ENCODE measurements at places on chromosomes 3 and 15.
A peak's percentile ranks its signal among the peaks of the same experiment; 100 is the strongest.

DNA sequence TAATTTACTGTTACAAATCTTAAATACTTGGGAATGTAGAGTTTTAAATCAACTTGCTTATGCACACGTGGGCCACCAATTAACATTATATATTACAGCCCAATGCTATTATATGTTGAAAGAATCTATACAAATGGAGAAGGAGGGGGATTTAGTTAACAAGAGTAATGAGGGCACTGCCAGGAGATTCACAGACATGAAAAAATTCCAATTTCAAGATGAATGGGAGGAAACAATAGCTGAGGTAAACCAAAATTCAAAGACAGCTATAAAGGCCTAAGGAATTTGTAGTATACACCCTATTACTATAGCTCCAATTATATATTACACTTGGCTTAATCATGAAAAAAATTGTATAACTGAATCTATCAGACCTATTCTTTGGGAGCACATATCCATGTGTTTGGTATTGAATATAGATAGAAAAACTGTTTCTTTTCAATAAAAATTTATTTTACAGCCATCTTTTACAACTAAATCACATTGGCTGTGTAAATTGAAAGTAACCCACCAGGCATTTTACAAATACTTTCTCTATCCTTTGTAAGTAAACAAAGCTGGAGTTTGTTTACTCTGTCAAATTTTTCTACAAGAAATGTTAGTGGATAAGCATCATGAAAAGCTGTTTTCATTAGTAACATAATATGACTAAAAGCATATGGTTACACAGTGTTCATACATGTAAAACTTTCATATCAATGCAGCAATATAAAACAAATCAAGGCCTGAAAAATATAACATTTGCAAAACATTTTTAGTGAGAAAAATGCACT is 1045.8 kb downstream of the ROBO1 start:
- DNase-seq, result no peak

DNA sequence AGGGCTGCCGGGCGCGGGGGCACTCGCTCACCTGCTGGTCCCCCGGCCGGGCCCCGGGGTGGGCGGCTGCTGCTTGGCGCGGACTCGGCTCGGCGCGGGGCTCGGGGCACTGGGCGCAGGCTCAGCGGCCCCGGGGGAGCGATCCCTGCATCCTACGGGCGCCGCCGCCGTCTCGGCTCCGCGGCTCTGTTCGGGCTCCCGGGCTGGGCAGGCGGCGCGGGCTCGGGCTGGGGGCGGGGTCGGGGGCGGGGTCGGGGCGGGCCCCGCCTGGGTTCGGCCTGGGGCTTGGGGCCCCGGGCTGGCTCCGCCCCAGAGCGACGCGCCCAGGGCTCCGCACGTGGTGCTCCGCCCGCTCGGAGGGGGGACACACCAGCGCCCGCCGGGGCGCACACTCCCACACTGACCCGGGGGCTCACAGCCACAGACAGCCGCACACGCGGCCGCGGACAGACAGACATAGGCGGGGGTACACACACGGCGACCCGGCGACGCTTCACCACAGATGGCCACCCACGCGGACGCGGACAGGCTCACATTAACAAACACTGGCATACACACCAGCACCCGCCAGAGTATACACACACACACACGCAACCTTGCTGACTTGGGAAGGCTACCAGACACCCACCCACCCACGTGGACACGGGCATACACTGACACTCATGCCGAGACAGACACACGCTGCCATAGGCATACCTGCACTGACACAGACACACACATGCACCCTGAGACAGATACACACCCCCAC is at the start of gene SCN5A:
SCN5A (minus strand) TSS at position 188 of the 748 bp plus-strand sequence. CDS start 16,380 bp downstream, outside the sequence.
- peak; percentile 48 for DNase-seq

DNA sequence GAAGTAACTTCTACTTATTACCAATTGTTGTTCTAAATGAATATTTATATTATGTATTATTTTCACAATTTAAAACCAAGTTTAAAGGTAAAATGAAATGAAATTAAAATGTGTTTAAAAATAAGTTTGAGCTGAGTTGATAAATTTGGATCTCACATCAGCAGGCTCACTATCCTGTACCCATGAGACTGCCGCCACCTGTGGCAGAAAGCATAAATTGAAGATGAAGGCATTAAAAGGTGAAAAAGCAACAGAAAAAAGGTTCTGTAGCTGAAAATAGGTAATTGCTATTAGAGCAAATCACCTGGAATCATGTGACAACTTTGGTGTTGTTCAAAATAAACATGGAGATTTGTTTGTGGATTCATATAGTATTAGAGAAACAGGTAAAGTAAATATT is 133.0 kb upstream of the CADM2 start:
- DNase-seq, result no peak

DNA sequence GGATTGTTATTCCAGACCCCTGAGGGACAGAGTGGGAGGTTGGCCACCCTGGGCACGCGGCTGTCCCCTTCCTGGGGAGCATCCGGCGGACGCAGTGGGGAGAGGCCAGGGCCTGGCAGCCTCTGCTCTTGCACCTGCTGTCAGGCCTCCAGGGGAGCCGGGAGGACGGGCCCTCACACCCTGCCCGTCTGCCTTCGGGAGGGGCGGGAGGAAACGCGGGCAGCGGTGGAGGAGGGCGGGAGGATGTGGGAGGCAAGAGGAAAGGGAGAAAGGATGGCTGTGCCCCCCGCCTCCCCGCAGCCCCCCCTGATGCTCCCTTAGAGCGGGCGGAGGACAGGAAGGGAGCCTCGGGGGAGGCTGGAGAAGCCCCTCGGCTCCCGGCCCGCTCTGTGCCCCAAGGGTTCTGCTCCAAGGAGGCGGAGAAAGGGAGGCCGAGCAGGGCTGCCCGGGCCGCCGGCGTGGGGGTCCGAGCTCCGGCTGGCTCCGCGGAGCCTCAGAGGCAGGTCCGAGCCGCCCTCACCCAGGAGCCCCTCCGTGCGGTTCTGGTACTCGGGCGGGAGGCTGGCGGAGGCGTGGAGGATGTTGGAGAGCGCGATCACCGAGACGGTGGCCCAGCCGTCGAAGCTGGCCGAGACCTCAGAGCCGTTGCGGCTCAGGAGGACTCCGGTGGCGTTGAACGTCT is 40.9 kb downstream of the MUC20 start:
- DNase-seq, result no peak

- no peak for DNase-seq
These were observed 666.8 kb upstream of the ARPP21 start for GRCh38 chr3:34972481-34972880.

DNA sequence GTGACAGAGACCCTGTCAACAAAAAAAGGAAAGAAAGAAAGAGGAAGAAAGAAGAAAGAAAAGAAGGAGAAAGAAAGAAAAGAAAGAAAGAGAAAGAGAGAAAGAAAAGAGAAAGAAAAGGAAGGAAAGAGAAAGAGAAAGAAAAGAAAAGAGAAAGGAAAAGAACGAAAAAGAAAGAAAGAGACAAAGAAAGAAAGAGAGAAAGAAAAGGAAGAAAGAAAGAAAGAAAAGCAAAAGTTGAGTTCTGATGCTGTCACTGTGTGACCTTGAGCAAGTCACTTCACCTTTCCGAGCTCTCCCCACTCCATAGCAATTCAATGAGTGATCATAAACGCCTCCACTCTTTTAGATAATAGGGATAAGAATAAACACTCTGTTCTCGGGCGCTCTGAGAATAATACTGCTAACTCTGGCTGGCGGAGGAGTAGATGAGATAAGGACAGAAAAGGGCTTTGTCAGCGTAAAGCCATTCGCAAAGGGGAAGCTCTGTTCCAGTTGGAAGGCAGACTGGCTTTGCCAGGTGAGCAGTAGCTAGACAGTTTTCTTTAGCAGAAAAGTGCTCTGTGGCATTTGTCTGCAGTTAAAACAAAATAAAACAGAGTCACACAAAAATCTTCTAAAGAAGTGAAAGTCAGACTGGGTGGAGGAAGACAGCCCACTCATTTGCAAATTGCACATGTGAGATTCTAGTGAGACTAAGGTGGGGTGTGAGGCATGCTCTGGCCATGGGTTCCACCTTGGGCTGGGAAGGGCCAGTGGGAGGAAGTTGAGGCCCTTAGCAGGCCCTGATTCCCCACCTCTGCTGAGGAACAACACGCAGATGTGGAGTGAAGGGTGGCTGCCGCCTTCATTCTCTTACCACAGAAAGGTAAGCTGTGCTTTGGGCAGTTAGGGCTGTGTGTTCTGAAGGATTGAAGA is 9.6 kb upstream of the FLNB start:
- DNase-seq, result no peak

- no peak for DNase-seq
These were observed 97.7 kb upstream of the PRR20G start for GRCh38 chr3:127385540-127385870.

- DNase-seq, result no peak
These were observed 31.4 kb upstream of the CTNNB1 start for GRCh38 chr3:41167722-41168497.

GRCh38 chr3:169143506-169143905 is 520.0 kb downstream of the MECOM start:
- DNase-seq, result no peak

DNA sequence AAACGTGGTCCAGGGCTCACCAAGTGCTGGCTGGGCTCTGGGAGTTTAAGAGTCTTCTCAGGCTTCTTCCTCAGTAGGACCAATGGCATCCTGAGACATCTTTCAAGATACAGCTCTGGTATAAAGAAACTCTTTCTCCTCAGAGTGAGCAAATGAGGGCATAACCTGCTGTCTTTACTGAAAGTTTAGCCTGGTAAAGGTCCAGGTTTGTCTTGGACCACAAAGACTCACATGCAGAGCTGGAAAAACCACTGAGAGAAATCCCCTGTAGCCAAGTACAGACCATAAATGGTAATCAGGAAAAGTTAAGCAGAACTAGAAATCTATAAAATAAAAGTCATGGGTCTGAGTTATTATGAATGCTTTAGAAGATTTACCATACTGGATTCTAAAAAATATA is 23.1 kb downstream of the CD47 start:
- DNase-seq, result no peak

DNA sequence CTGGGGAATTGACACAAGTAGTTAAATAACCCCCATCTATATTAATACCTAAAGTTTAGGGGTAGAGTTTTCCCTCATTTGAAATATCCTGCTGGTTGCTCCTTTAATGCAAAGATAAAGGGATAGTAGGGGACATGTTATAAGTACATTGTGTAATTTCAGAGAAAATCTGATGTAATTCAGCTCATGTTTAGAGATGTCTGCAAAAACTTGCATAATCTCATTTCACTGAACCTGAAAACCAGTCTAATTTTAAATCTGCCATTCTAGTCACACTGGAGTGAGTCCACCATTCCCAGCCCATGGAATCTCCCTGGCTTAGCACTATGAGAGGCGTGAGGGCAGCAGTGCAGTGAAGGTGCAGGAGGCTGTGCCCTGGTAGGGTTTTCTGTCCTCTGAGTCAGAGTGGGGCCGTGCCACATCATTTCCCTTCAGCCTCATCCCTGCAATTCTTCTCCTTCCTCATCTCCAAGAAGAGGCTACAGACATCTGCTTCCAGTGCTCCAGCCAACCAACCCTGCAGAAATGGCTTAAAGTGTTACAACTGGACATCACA is 246.3 kb upstream of the UMPS start:
- DNase-seq, result no peak

GRCh38 chr15:29821416-29822099 is 710 bp downstream of the TJP1 start:
- DNase-seq, result peak; percentile 7

GRCh38 chr3:105594219-105594618 is 227.5 kb downstream of the ALCAM start:
- no peak for DNase-seq

GRCh38 chr3:3227640-3228039 is 48.1 kb upstream of the CRBN start:
- no peak for DNase-seq

DNA sequence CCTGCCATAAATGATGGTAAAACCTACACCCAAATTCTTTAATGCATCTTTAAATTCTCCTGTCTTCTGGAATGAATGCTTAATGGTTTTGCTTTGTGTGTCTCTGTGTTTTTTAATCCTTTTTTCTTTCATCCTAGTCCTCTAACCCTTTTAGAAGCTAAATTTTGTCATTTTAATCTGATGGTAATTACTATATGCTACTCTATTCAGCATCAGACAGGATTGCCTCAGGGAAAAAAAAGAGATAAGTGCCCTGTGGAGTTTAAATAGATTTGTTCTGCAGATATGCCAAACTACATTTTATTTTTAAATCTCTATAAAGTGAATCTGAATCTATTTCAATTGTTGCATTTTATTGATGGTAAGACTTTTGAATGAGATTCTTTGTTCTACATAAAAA is 966.8 kb downstream of the NSUN3 start:
- no peak for DNase-seq

- DNase-seq, result no peak
These were observed 38.1 kb downstream of the ZNF589 start for GRCh38 chr3:48278884-48279559.

DNA sequence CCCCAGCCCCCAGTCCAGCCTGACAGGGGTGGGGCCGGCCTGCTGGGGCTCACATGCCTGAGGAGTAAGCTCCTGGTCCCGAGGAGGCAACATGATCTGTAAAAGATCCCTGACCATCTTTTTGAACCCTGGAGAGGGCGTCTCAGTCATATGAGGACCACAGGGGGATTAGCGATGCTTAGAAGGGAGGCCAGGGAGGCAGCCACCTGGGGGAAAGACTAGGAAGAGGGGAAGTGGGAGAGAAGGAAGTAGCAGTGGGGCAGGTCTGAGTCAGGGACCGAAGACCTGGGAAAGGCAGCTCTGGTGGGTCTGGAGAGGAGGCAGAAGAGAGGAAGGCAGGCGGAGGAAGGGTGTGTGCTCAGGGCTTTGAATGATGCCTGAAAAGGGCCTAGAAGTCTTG is 18.9 kb downstream of the PIF1 start:
- DNase-seq, result no peak

GRCh38 chr3:13824521-13825310 is 55.2 kb downstream of the WNT7A start:
- DNase-seq, result no peak

DNA sequence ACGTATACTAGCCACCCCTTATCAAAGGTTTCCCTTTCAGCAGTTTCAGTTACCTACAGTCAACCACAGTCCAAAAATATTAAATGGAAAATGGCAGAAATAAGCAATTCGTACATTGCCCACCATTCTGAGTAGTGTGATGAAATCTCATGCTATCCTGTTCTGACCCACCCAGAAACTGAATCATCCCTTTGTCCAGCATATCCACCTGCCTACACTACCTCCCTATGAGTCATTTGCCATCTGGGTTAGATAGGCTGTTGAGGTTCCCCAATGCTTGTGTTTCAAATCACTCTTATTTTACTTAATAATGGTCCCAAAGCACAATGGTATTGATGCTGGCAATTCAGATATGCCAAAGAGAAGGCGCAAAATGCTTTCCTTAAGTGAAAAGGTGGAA is 15.3 kb upstream of the PHC3 start:
- DNase-seq, result no peak

All from CD4-positive, alpha-beta T cell treated with Interferon gamma for 1 hour (primary cell).